Prostate gland (tissue), 2 donors: ENCODE measurements at places on chromosomes 1 and 21. TPM values are rescaled to one million over a fixed set of nuclear protein-coding genes. Genes with fewer than 3 reads are reported as not detected.

- DNase-seq: no peak
- H3K27ac ChIP-seq: peak overlapping the region; percentile 69
- H3K4me1 ChIP-seq: peaks cover 10% of the 10 kb centered on the region
- no peaks in the 10 kb centered on the region for H3K27me3 ChIP-seq
- H3K36me3 ChIP-seq: no peaks in the 10 kb centered on the region
- H3K4me3 ChIP-seq: no peak overlapping the region
Observed at GRCh38 chr1:184563308-184563707, 176.5 kb downstream of the C1orf21 start.

GRCh38 chr1:88979749-88980116 is 12.7 kb downstream of the KYAT3 start:
- no peak for DNase-seq
- H3K27ac ChIP-seq: no peak overlapping the region
- H3K4me3 ChIP-seq: no peak overlapping the region
- no peaks in the 10 kb centered on the region for H3K36me3 ChIP-seq

- H3K4me1 ChIP-seq: no peaks in the 10 kb centered on the region
- H3K27me3 ChIP-seq: no peaks in the 10 kb centered on the region
- no peak overlapping the region for H3K27ac ChIP-seq
- DNase-seq: no peak
Observed at GRCh38 chr1:14648391-14648790, 49.9 kb downstream of the KAZN start.

- no peaks in the 10 kb centered on the region for H3K4me1 ChIP-seq
- no peak overlapping the region for H3K4me3 ChIP-seq
- DNase-seq: no peak
- H3K27ac ChIP-seq: no peak overlapping the region
- H3K27me3 ChIP-seq: no peaks in the 10 kb centered on the region
Observed at GRCh38 chr1:185795181-185795580, 61.0 kb downstream of the HMCN1 start.

GRCh38 chr1:41158147-41158875 is 83.8 kb downstream of the SCMH1 start:
- H3K27me3 ChIP-seq: no peaks in the 10 kb centered on the region
- no peak overlapping the region for H3K27ac ChIP-seq

- no peak overlapping the region for H3K4me3 ChIP-seq
- H3K27ac ChIP-seq: no peak overlapping the region
- H3K36me3 ChIP-seq: no peaks in the 10 kb centered on the region
- no peak for DNase-seq
- H3K27me3 ChIP-seq: no peaks in the 10 kb centered on the region
- H3K4me1 ChIP-seq: no peaks in the 10 kb centered on the region
Observed at GRCh38 chr1:98102345-98103030, 181.7 kb upstream of the DPYD start.

- no peaks in the 10 kb centered on the region for H3K27me3 ChIP-seq
- H3K4me1 ChIP-seq: no peaks in the 10 kb centered on the region
- no peak overlapping the region for H3K4me3 ChIP-seq
- no peaks in the 10 kb centered on the region for H3K36me3 ChIP-seq
- no peak overlapping the region for H3K27ac ChIP-seq
Observed at GRCh38 chr1:39080269-39080826, 54.2 kb downstream of the NDUFS5 start.

GRCh38 chr1:235253219-235253962 is 74.6 kb downstream of the ARID4B start:
- H3K27me3 ChIP-seq: no peaks in the 10 kb centered on the region
- H3K36me3 ChIP-seq: no peaks in the 10 kb centered on the region
- no peak overlapping the region for H3K27ac ChIP-seq
- peak; percentile 33 for DNase-seq
- H3K4me3 ChIP-seq: no peak overlapping the region

- no peak for DNase-seq
- no peaks in the 10 kb centered on the region for H3K36me3 ChIP-seq
- H3K4me3 ChIP-seq: no peak overlapping the region
- H3K27me3 ChIP-seq: no peaks in the 10 kb centered on the region
Observed at GRCh38 chr21:29347274-29347681, 48.6 kb downstream of the BACH1 start.

DNA sequence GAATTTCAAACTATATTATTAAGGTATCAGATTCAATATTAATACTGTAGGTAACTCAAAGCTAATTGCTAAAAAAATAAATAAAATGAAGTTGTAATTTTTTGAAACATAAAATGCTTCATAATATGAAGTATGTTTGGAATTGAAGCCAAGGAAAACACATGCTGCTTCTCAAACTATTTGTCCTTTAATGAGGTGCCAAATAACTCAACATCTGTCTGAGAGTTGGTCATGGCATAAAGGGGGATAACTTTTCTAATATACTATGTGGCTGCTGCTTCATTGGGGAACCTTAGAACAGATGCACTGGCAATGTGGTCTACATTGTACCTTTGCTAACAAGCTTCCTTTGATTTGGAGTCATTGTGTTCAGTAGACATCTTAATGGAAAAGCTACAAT is 96.7 kb downstream of the PDE4B start:
- H3K27ac ChIP-seq: no peak overlapping the region
- no peak overlapping the region for H3K4me3 ChIP-seq
- DNase-seq: no peak
- H3K36me3 ChIP-seq: no peaks in the 10 kb centered on the region
- H3K27me3 ChIP-seq: no peaks in the 10 kb centered on the region

DNA sequence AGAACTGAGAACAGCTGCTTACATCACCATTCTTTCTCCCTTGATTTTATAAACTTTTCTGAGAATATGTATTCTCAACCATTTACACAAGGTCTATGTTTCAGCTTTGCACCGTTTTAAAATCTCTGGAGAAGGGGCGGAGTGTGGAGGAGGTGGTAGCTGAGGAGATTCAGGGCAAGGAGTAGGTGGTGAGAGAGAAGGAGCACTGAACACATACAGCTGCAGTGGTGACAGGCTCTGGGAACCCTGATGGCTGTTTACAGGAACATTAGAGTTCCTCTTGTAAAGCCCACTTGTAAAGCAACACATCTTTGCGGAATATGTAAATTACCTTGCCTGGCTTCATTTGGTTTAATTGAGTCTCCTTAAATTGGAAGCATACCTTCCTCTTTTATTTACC is 89.7 kb downstream of the SMYD2 start:
- DNase-seq: no peak
- H3K4me1 ChIP-seq: no peaks in the 10 kb centered on the region
- no peak overlapping the region for H3K4me3 ChIP-seq
- H3K36me3 ChIP-seq: no peaks in the 10 kb centered on the region

GRCh38 chr1:214013614-214014377 is 26.0 kb downstream of the PROX1 start:
- H3K27me3 ChIP-seq: no peaks in the 10 kb centered on the region
- no peak for DNase-seq
- H3K36me3 ChIP-seq: no peaks in the 10 kb centered on the region
- H3K27ac ChIP-seq: no peak overlapping the region
- no peaks in the 10 kb centered on the region for H3K4me1 ChIP-seq

- no peaks in the 10 kb centered on the region for H3K4me1 ChIP-seq
- no peak overlapping the region for H3K27ac ChIP-seq
- no peak for DNase-seq
- no peak overlapping the region for H3K4me3 ChIP-seq
Observed at GRCh38 chr1:90799326-90799725, 82.2 kb upstream of the BARHL2 start.

DNA sequence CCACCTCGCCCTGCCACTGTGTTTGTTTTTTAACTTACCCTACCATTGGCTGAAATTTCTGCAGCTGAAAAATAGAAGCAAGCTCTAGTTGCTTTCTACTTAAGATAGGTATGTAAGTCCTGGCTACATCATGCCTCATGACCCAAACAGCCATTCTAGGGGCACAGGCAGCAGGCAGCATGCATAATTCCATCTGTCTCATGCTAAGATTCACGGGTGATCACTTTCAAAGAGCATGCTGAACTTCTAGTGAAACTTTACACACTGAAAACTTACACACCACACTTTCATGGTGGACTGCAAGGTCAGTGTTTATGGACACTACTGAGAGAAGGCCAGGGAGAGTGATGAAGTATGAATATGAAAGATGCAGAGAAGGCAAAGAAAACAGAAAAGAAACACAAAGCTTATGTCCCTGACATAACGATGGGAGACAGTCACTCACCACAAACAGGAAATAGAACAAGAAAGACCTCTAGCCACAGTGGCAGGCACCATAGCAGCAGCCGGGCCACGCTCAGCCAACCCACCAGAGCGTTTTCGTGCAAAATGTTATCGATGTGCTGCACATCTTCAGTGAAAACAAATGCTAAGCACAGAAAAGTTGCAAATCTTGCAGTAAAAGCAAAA is 102.3 kb upstream of the TIAM1 start:
- no peak overlapping the region for H3K27ac ChIP-seq
- H3K4me3 ChIP-seq: no peak overlapping the region
- no peaks in the 10 kb centered on the region for H3K27me3 ChIP-seq
- no peaks in the 10 kb centered on the region for H3K4me1 ChIP-seq
- DNase-seq: no peak

- no peaks in the 10 kb centered on the region for H3K27me3 ChIP-seq
- no peaks in the 10 kb centered on the region for H3K4me1 ChIP-seq
- H3K4me3 ChIP-seq: no peak overlapping the region
- no peaks in the 10 kb centered on the region for H3K36me3 ChIP-seq
- DNase-seq: no peak
- no peak overlapping the region for H3K27ac ChIP-seq
Observed at GRCh38 chr1:180854001-180854400, 58.7 kb upstream of the KIAA1614 start.

GRCh38 chr1:39102537-39103327 is 76.6 kb downstream of the NDUFS5 start:
- no peaks in the 10 kb centered on the region for H3K36me3 ChIP-seq
- H3K4me3 ChIP-seq: no peak overlapping the region
- DNase-seq: peak; percentile 41
- no peaks in the 10 kb centered on the region for H3K27me3 ChIP-seq
- H3K4me1 ChIP-seq: peaks cover 18% of the 10 kb centered on the region

GRCh38 chr1:105005594-105006195 is 1256.0 kb downstream of the AMY1C start:
- no peak overlapping the region for H3K4me3 ChIP-seq
- no peak overlapping the region for H3K27ac ChIP-seq
- no peaks in the 10 kb centered on the region for H3K27me3 ChIP-seq
- no peaks in the 10 kb centered on the region for H3K36me3 ChIP-seq
- DNase-seq: no peak

DNA sequence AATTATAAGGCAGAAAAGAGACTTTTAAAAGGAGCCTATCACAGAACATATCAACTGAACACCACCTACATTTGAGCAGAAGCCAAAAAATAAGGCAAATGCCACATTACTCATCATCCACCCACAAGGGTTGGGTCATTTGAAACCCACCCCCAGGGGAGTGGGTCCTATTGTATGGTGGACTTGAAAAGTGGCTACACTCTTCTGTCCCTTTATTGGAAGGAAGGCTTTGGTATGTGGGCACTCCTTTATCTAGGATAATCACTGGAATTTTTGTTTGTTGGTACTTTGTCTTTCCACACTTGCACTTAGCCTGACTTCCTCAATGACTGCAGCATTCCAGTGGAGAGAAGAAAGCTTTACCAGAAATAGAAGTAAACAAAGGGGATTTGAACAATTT is 157.2 kb upstream of the COL11A1 start:
- DNase-seq: no peak
- no peak overlapping the region for H3K27ac ChIP-seq
- H3K27me3 ChIP-seq: no peaks in the 10 kb centered on the region
- H3K36me3 ChIP-seq: no peaks in the 10 kb centered on the region

DNA sequence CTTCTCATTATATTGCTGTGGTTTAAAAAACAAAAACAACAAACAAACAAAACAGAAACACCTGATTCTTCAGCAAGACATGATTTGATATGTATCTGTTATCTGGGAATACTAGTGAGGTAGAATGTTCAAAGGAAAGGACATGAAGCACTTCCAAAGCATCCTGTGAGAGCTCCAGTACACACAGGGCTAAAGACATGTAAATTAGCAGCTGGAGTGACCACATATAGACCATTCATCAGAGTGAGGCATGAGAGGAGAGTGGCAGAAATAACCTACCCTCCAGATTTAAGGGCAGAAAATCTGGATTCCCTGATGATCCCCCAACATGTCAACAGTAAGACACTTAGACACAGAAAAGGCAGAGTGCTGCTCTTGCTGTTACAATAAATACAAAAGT is 260.5 kb upstream of the CHRM3 start:
- no peak for DNase-seq
- H3K36me3 ChIP-seq: no peaks in the 10 kb centered on the region
- H3K27ac ChIP-seq: no peak overlapping the region
- no peaks in the 10 kb centered on the region for H3K27me3 ChIP-seq

- no peak overlapping the region for H3K27ac ChIP-seq
- peaks cover 2% of the 10 kb centered on the region for H3K27me3 ChIP-seq
- no peaks in the 10 kb centered on the region for H3K4me1 ChIP-seq
Observed at GRCh38 chr21:45618287-45618686, 25.2 kb upstream of the PCBP3 start.

GRCh38 chr21:30482130-30482529 is 2.0 kb upstream of the KRTAP19-1 start:
- H3K27ac ChIP-seq: no peak overlapping the region
- no peaks in the 10 kb centered on the region for H3K36me3 ChIP-seq
- DNase-seq: no peak

GPA33 gene
- not detected for total RNA-seq

FCAMR gene
- total RNA-seq: 2.3 TPM

C2CD4D gene
- 2.0 TPM for total RNA-seq

FAM167B gene
- 3.6 TPM for total RNA-seq

PADI4 gene
- not detected for total RNA-seq

HSPB7 gene
- 11.4 TPM for total RNA-seq

ESPN gene
- total RNA-seq: 257 TPM

A3GALT2 gene
- total RNA-seq: not detected

ZNF678 gene
- total RNA-seq: 17.0 TPM

SPOCD1 gene
- not detected for total RNA-seq
